ENCODE measurements at places on chromosomes 5 and 9. TPM values are rescaled to one million over a fixed set of nuclear protein-coding genes. Genes with fewer than 3 reads are reported as not detected.

SPINK5 gene
- total RNA-seq = not detected

PURA gene
- 8.1 TPM for total RNA-seq

FAM163B gene
- total RNA-seq = not detected

LCP2 gene
- 376 TPM for total RNA-seq

EQTN gene
- not detected for total RNA-seq

PDE6A gene
- total RNA-seq = not detected

SPZ1 gene
- not detected for total RNA-seq

ARHGEF28 gene
- total RNA-seq = 5.8 TPM

SLC25A2 gene
- total RNA-seq = 0.73 TPM

PCDHB6 gene
- total RNA-seq = not detected

RNF180 gene
- total RNA-seq = not detected

CCDC183 gene
- 0.65 TPM for total RNA-seq

PCDHGA5 gene
- total RNA-seq = 0.12 TPM

TLR4 gene
- 1.4 TPM for total RNA-seq

CBY3 gene
- total RNA-seq = not detected

- no peak for DNase-seq
Measured at GRCh38 chr5:60842871-60843385, 1.1 kb downstream of the ELOVL7 start.

DNA sequence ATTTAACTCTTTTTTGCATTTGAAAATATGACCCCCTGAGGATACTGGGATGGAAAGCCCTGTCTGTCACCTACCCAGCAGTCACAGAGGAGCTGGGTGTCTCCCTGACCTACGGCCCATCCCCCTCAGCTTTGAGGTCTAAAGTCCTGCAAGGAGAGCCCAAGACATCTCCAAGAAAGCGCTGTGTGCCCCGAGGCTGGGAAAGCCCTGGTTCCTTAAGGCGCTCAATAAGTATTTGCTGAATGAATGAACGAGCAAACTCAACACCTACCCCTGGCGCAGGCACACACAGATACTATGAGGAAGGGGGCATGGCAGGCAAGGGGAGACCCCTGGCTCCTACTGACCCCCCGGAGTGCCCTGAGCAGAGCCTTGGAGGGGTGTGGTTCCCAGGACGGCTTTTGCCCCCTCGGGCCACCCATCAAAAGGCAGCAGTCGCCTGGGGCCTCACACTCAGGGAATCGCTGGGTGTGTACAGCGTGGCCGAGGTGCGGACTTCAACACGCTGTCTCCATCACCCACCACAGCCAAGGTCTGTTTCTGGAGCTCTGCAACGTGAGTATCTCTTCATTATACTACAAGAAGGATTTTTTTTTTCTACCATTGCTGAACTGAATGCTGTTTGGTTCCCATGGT is 211.6 kb downstream of the ERCC6L2 start:
- DNase-seq = no peak

DNA sequence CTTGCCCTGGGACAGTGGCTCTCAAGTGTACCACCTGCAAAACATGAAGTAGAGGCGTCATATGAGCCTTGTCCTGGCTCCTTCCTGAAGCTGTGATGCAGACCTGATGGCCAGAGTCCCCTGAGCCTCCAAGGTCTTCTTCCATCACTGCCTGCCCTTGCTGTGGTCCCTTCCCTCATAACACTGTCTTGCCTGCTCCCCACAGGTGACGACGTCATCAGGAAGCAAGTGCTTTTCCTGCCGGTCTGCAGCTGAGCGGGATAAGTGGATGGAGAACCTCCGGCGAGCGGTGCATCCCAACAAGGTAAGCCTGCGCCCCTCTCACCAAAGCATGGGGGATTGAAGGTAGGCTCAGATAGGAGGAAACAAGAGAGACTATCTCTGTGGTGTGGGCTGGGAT is 107.3 kb downstream of the DAB2IP start:
- DNase-seq = no peak

DNA sequence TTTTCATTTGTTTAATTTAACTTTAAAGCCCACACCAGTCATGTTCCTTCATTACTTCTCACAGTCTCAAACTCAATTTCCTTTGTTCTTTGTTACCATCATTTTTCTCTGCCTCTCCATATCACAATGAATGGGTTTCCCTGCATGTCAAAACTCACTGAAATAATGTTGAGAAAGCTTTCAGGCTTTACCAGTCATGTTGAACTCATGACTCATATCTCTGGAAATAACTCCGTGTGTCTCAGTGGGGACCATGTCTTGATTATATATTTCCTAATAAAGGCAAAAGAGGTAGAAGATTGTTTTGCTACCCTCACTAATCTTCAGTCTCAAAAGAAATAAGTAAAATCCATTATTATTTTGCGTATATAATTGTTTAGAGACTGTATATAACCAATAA is 231.2 kb downstream of the CHSY3 start:
- DNase-seq = no peak

DNA sequence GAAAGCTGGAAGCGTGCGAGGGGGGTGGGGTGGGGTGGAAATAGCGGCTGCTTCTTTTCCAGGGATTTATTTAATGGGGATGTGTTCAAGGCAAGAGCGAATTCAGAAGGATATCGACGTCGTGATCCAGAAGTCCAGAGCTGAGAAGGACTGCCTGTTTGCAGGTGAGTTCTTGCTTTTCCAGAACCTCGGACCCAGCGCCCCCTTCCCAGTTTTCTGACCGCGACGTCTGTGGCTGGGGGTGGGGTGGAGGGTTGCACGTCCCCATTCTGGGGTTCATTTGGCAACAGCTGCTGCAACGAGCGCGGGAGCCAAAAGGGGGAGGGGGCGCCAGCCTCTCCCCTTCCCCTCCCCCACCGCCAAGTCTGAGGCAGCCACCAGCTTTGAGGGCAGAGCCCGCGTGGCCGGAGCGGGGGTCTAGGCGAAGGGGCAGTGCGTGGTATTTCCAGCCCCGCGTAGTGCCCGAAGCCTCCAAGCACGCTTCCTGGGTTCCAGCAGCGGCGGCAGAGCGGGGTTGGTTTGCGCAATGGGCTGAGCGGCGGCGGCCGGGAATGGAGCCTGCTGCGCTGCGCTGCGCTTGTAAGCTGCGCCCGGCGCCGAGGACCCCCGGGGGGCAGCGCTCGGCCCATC is 701 bp downstream of the PARP8 start:
- DNase-seq = no peak

GRCh38 chr9:81664638-81665222 is 24.6 kb downstream of the TLE1 start:
- no peak for DNase-seq

GRCh38 chr9:94758880-94759279 is 32.4 kb downstream of the AOPEP start:
- no peak for DNase-seq

DNA sequence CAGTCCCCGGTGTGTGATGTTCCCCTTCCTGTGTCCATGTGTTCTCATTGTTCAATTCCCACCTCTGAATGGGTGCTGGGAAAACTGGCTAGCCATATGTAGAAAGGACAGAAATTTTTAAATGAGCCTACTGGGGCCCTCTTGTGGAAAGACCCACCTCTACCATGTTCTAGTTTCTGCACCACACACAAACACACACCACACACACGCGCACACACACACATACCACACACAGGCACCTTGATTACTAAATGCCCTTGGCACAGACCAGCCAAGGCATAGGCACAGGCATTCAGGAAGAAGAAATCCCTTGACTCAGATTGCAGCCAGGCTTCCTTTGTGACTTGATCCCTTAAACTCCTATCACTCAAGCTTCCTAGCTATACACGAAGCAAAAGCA is 60.5 kb downstream of the SIL1 start:
- peak; percentile 7 for DNase-seq

- no peak for DNase-seq
Measured at GRCh38 chr5:77893225-77893860, 117.2 kb upstream of the TBCA start.

- no peak for DNase-seq
Measured at GRCh38 chr5:146751054-146751453, 127.5 kb downstream of the PPP2R2B start.

DNA sequence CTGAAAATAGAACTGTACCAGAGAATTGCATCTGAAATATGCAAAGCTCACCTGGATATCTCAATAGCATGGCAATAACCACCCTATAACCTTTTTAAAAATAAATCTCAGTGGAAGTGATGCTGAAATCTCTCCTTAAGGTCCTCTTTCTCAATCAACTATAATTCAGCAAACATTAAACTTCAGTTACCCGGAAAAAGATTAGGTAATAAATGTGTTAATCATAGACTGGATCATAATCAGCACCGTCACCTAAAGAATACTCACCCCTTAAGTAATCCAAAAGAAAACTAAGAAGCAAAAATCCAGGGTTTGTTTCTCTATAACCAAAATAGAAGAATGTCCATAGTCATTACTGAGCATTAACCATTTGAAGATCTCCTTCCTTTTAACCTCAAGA is 44.3 kb upstream of the DENND4C start:
- no peak for DNase-seq

GRCh38 chr5:64587370-64587769 is 81.6 kb downstream of the RGS7BP start:
- DNase-seq = no peak

- no peak for DNase-seq
Measured at GRCh38 chr5:54541823-54542783, 24.5 kb downstream of the SNX18 start.

DNA sequence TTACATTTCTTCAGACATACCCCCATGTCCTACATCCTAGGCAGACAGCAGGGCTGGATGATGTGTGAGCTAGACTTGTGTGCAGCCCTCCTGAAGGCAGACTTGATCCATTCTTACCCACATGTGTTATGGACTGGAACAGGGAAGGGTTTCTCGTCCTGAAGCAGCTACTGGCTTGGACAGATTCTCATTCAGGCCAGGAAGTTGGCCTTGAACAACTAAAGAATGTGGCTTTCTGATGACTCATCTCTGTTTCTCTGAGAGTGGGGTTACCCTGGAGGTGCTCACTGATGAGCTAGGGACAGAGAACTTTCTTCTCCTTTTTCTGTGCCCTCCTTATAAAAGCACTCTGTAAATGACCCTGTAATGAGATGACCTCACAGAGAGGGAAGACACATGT is 246.5 kb downstream of the PCSK5 start:
- no peak for DNase-seq

- DNase-seq = no peak
Measured at GRCh38 chr9:101458963-101459631, 23.5 kb upstream of the ALDOB start.

GRCh38 chr9:111917980-111918379 is 21.4 kb downstream of the UGCG start:
- no peak for DNase-seq

DNA sequence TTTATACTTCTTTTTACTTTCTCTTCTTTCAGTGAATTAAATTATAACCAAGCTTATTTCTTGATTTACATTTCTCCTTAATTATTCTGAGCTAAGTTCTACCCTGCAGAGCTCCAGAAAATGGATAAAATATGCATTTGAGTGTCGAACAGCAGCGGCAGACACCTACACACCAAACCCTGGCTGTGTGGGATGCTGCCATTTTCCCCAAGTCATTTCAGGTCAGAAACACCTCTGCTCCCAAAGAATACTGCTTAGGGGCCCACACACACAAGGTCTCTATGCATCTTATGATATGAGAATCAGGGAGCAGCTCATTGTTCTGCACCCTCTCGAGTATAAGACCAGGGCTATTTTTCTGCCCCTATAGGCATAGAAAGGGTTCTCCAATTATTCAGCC is 122.3 kb downstream of the CMYA5 start:
- no peak for DNase-seq

DNA sequence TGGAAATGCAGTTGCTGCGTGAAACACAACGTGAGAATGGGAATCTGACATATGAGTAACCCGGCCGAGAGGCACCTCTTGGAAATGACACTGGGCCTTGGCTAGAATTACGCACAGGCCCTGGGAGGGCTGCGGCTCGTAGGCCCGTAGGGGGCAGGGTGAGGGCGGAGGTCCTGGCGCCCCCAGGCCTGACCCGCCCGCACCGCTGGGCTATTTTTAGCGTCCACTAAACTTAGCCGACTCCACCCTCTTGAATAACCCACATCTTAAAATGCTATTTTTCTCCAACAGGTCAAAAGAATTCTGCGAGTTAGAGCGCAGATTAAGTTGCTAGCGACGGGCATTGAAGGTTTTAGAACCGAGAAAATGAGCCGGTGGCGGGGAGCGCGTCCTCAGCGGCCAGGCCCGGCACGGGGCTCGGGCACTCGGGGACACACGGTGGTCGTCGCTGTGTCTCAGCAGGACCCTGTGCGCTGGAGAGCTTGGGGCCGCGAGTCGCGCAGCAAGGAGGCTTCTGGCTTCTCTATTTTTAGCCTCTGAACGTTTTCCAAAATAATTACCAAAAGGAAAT is 168.5 kb downstream of the AUH start:
- DNase-seq = peak; percentile 62

GRCh38 chr9:106593201-106593600 is 269.8 kb upstream of the ZNF462 start:
- DNase-seq = no peak

GRCh38 chr9:117528225-117528624 is 113.4 kb upstream of the ASTN2 start:
- DNase-seq = no peak

- DNase-seq = no peak
Measured at GRCh38 chr9:134088063-134088725, 20.4 kb upstream of the BRD3 start.

DNA sequence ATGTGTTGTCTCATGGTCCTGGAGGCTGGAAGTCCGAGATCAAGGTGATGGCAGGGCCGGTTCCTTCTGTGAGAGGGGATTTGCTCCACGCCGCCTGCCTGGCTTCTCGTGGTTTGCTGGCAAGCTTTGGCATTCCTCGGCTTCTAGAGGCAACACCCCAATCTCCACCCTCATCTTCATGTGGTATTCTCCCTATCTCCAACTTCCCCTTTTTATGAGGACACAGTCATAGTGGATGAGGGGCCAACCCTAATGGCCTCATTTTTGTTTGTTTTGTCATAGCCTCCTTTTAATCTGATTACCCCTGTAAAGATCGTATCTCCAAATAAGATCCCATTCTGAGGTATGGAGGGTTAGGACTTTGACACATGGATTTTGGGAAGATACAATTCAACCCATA is 41.7 kb upstream of the CLK4 start:
- no peak for DNase-seq

GRCh38 chr5:52502460-52502999 is 285.2 kb upstream of the ITGA1 start:
- DNase-seq = no peak

- no peak for DNase-seq
Measured at GRCh38 chr5:147779694-147780093, 2.8 kb downstream of the JAKMIP2 start.

DNA sequence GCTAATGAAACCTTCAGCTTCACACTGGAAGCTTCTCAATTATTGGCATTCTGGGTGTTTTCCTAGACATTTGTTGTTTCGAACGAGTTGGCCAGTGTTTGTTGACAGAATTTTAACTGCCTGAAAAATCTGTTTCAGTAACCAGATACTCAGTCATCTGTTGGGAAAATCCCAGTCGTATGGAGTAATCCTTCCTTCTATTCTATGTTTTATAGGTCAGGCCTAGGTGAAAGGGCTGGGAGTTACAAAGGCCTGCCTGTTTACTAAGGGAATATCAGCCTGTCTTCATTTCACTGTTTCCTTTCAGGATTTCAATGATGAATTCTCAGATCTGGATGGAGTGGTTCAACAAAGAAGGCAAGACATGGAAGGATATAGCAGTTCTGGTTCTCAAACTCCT is 59.9 kb downstream of the GRAMD2B start:
- DNase-seq = no peak
